ENCODE measurements at places on chromosomes 1 and 21.

DNA sequence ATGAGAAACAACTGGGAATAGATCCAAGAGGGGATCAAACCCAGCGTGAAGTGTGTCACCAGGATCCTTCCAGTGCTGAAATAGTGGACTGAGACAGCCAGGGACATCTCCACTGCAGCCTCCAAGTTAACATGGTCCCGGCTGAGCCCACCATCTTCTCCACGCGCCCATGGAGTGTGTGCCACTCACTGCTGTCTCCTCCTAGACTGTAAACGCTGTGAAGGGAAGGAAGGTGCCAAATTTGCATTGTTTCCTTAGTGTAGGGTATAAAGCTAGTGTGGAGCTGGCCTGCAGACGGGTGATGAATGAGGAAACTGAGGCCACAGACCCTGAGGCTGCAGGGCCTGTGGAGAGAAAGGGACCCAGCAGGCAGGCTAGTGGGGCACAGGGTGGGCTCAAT is 183.6 kb downstream of the FOXD2 start:
- DNase-seq = no peak

DNA sequence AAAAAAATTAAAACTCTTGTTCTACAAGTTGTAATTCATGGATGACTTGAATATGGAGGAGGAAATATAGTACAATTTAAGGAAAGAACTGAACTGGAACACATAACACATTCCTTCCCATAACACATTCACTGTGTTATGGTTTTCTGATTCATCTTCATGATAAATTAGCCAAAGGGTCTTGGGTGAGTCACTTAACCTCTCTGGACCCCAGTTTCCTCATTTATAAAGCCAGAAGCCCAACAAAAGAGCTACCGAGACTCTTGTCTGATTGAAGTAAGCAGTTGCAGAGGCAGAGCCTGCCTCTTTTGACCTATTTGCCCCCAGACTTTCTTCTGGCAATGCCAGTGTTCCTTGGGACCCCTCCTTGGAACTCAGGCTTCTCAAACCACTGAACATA is 161.9 kb upstream of the KCTD3 start:
- DNase-seq = no peak

- peak; percentile 77 for DNase-seq
Measured at GRCh38 chr1:211711315-211711705, 35.9 kb upstream of the NEK2 start.

- no peak for DNase-seq
Measured at GRCh38 chr1:110425612-110426152, 18.2 kb upstream of the LAMTOR5 start.

- DNase-seq = no peak
Measured at GRCh38 chr1:224523676-224524075, 89.1 kb upstream of the WDR26 start.

GRCh38 chr1:65508051-65508450 is 87.6 kb downstream of the LEPR start:
- no peak for DNase-seq

- DNase-seq = no peak
Measured at GRCh38 chr1:10132852-10133251, 77.5 kb upstream of the KIF1B start.

DNA sequence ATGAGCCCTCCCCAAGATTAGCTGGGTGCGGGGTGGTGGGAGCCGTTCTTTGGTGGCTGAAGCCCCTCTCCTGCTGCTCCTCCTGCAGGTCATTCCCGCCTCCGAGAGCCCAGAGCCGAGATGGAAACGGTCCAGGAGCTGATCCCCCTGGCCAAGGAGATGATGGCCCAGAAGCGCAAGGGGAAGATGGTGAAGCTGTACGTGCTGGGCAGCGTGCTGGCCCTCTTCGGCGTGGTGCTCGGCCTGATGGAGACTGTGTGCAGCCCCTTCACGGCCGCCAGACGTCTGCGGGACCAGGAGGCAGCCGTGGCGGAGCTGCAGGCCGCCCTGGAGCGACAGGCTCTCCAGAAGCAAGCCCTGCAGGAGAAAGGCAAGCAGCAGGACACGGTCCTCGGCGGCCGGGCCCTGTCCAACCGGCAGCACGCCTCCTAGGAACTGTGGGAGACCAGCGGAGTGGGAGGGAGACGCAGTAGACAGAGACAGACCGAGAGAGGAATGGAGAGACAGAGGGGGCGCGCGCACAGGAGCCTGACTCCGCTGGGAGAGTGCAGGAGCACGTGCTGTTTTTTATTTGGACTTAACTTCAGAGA is 448 bp downstream of the G0S2 start:
- DNase-seq = no peak

DNA sequence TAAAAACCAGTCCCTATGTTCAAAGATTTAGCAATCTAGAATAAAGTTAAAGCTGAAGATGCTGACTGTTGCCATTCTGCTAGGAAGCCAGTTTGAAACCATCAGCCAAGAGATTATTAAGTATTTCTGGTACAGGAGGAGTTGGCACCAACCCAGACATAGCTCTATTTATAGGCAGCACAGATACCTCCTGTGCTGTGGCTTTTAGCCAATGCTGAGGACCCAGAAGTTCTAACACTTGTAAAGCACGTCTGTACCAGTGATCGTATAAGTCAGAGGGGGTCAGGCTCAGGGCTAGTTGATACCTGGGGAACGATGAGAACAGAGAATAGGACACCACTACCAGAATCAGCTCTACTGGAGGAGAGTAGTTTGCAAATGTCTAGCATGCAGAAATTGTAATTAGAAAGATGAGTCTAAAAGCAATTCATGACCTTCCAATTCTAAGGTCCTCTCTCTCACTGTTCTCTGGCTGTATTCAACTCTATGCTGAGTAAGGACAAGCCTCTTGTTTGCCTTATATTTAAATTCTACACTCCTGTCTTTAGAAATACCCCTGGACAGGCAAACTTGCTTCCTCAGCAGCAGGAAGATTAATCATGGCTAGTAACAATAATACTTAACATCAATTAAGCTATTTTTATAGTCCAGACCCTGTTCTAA is 96.8 kb upstream of the PALMD start:
- peak; percentile 93 for DNase-seq

GRCh38 chr1:12197483-12197880 is 30.7 kb downstream of the TNFRSF1B start:
- DNase-seq = no peak

DNA sequence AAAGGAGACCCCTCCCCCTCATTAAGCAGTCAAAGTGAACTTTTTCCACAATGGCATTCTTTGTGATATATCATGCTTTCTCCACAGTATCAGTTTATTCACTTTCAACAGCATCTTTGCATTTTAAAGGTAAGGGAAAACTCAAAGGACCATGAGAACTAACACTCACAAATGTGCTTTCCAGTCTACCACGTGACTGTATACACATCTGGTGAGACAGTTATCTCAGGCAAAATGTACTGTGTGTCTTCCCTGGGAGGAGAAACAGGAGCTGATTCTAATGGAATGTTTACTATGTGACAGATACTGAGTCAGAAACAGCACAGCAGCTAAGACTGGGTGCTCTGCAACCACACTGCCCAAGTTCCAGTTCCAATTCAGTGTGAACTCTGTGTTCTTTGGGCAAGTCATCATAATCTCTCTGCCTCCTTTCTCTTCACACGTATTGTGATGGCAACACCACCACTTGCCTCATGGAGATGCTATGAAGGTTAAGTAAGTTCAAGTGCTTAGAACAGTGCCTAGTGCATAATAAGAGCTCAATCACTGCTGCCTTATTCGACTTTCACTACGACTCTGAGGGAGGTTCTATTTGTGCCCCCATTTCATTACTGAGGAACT is 79.0 kb downstream of the SLC45A1 start:
- DNase-seq = peak; percentile 28

- no peak for DNase-seq
Measured at GRCh38 chr1:66416295-66416694, 117.7 kb upstream of the SGIP1 start.

GRCh38 chr1:175274368-175274767 is 81.8 kb upstream of the KIAA0040 start:
- no peak for DNase-seq

DNA sequence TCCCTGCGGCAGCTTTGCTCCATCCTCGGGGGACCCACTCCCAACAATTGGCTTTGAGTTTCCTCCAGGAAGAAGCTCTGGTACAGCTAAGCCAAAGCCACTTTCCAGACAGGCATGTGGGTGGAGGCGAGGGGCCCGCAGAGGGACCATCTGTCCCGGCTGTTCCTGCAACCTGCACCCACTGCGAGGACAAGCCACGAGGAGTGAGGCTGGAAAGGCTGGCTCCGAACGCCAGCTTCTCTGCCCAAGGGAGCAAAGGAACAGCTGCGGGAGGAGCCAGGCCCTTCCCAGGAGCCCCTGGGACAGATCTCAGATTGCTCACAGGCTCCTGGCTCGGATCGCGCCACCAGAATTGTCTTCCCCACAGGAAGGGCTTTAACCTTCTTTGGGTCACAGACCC is 28.3 kb upstream of the PEF1 start:
- DNase-seq = no peak

DNA sequence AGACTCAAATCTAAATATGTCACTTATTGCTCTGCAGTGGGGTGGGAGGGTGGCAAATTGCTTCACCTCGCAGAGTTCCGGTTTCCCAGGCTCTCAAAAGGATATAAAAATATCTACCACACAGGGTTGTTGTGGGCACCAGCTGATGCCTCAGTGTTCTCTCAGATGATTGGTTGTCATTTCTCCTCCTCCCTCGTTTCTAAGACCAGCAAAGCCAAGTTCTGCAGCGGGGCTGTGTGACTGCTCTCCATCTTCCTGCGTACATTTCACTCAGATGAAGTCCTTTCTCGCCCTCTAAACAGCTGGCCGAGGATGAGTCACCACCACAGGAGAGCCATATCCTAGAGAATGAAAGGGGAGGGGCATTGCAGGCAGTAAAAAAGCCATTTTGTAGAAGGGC is 35.0 kb upstream of the VWA5B1 start:
- no peak for DNase-seq

- peak; percentile 75 for DNase-seq
Measured at GRCh38 chr1:156748670-156749418, 2.6 kb downstream of the HDGF start.

- peak; percentile 64 for DNase-seq
Measured at GRCh38 chr1:155062702-155063411, 683 bp upstream of the EFNA4 start.

GRCh38 chr1:171645553-171646248 is 6.8 kb downstream of the MYOC start:
- DNase-seq = no peak

DNA sequence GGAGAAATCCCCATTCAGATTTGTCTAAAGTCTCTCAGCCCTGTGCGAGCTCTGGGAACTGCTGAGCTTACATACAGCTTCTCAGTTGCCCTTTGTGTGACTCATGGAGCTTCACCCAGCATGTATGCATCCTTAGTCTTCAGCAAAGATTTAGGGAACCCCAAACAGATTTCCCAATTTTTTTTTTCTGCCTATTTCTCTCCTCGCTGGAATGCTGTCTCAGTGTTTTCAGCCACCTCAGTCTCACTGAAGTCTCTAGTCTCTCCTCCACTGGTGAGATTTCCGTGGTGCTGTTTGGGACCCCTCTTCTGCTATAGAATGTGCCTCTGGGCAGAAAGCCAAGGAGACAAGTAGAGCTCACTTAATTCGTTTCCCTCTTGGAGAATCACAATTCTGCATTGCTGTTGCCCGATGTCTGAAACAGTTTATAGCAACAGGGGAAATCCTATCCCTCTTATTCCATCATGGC is 28.1 kb upstream of the TXLNA start:
- DNase-seq = no peak

DNA sequence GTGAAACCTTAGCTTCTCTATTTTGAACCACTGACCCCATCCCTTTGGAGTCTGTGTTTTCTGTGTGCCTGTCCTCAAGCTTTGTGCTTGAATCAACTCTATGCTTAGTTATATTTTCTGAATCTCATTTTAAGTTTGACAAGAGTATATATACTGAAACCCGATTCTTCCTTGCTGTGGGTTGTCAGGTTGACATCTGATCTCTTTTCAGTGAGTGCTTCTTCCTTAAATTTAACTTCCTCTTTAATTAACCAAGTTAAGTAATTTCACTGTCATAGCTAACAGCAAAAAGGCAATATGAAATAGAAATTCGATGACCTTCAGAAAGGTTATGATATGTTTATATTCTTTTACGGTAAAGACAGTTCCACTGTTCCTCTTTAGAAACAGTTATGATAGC is 69.4 kb downstream of the C1orf21 start:
- DNase-seq = no peak

GRCh38 chr1:182181167-182181572 is 119.7 kb upstream of the ZNF648 start:
- no peak for DNase-seq

GRCh38 chr1:3038113-3038551 is 16.9 kb downstream of the ACTRT2 start:
- DNase-seq = no peak

GRCh38 chr1:106780806-106781569 is 275.5 kb upstream of the PRMT6 start:
- DNase-seq = no peak
